ENCODE measurements at places on chromosomes 7 and 10.

GRCh38 chr10:1070919-1071318, 14.7 kb downstream of the WDR37 start:
- no peak for DNase-seq

- no peak for DNase-seq
These were observed 28.0 kb downstream of the CHST12 start for GRCh38 chr7:2431260-2431867.

DNA sequence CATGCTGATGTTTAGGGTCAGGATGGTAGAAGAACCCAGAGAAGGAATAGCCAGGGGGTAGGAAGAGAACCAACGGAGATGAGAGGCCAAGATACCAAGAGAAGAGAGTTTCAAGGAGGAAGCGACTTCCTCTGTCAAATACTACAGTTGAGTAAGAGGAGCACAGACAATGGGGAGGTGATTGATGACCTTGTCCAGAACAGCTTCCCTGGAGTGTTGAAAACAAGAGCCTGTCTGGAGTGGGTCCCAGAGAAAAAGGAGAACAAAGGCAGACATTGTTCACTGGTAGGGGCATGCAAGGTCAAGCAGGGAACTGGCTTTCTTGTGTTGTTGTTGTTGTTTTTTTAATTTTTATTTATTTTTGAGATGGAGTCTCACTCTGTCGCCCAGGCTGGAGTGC, 9.6 kb upstream of the TRIM56 start:
- DNase-seq = no peak

- no peak for DNase-seq
These were observed 407.7 kb downstream of the SH2D4B start for GRCh38 chr10:80945264-80945880.

DNA sequence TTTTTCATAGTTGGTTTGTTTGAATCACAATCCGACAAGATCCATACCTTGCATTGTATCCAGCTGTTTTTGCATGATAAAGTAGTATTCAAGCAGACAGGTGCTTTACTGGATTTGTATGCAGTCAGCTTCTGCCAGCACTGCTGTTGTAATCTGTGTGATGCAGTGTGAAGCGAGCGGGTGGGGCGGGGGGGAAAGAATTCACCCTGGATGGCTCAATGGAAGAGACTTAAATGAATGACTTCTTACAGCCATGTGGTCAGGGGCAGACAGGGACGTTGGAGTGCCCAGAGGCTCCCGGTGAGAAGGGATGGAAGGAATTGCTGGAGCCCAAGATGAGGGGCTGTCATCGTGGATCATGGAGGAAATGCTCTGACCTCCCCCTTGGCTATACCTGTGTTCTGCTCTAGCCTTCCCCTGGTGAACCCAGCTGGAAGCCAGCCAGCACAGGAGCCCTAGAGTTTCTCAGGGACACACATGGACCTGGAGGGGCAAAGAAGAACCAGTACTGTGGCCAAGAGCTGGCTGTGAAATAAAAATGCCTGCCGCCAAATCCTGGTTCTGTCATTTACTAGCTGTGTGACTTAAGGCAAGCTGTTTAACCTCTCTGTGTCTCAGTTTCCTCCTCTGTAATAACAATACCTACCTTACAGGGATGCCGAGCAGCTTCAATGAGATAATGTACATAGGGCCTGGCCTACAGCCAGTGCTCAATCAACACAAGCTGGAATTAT, 14.1 kb downstream of the NFE2L3 start:
- no peak for DNase-seq

DNA sequence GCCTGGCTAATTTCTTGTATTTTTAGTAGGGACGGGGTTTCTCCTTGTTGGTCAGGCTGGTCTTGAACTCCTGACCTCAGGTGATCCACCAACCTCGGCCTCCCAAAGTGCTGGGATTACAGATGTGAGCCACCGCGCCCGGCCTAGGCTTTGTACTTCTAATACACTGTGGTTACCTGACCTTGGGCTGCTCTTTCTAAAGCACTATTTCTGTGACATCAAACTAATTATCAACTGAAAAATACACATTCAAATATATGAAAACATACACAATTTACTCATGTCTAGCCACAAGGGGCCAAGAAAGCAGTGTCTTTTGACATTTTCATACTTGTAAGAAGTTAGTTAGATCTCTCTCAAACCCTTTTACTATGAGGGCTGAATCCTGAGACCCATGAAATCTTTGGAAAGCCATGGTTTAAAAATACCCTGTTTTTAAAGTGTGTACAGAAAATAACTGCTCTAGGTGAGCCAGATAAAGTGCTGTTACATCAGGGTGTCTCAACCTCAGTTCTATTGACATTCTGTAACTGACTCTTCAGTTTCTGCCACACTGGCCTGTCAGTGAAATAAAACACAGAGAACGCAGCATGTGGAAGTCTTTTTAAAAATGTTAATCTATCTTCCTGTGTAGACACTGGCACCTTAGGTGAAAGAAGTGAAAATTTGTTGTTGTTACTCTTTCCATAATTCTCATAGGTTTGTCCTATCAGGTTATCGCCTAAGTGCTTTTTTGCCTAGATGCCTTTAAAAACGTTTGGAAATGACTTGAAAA, 58.8 kb downstream of the CREM start:
- DNase-seq = no peak

GRCh38 chr10:78473006-78473405, 439.3 kb downstream of the RPS24 start:
- no peak for DNase-seq

DNA sequence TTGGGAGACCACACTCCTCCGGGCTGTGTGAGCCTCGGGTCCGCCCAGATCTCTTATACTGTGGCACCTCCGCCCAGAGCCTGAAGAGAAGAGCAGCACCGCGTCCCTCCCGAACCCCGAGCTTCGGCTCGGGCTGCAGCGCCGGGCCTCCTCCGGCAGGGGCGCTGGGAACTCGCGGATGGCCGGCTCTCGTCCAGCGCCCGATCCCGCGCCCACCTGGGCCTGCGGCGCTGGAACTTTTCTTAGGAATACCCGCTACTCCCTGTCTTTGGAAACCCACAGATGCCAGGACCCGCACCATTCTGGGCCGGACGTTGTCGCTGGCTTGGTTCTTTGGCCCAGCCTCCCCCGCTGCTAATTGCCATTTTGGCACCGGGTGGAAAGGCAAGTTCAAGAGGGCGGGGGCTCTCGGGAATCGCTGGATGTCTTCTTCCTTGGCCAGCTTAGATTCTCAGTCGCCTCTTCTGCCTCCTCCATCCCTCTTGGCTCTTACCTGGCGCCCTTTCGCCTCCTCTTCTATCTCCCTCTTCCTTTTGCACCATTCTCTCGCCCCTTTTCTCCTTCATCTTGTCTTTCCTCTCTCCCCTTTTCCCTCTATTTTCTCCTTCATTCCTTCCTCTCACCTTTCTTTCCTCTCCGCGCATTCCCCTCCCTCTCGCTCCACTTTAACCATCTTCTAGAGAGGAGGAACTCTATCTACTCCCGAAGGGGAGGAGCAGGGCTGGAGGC, 2.1 kb upstream of the SORCS3 start:
- DNase-seq = no peak

DNA sequence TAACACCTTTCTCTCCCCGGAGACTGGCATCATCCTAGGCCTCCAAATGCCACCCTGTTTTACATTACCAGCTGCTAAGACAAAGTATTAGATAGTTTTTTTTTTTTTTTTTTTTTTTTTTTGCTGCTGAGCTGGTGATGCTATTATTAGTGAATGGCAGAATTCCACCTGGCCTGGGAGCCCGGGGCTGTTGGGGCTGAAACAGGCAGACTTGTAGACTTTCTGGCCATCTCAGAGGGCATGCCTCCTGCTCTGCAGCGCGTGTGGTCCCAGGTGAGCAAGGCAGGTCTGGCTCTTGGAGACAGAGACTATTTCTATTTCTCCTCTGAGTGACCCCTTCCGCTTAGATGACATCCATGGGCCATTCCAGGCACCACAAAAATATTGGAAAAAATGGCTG, 104.2 kb downstream of the EMX2 start:
- no peak for DNase-seq

- DNase-seq = no peak
These were observed 46.3 kb upstream of the CTBP2 start for GRCh38 chr10:125206623-125207022.

- DNase-seq = no peak
These were observed 22.8 kb downstream of the WDFY4 start for GRCh38 chr10:48707472-48707871.

- DNase-seq = no peak
These were observed 76.9 kb downstream of the MAPK8 start for GRCh38 chr10:48383393-48383792.

DNA sequence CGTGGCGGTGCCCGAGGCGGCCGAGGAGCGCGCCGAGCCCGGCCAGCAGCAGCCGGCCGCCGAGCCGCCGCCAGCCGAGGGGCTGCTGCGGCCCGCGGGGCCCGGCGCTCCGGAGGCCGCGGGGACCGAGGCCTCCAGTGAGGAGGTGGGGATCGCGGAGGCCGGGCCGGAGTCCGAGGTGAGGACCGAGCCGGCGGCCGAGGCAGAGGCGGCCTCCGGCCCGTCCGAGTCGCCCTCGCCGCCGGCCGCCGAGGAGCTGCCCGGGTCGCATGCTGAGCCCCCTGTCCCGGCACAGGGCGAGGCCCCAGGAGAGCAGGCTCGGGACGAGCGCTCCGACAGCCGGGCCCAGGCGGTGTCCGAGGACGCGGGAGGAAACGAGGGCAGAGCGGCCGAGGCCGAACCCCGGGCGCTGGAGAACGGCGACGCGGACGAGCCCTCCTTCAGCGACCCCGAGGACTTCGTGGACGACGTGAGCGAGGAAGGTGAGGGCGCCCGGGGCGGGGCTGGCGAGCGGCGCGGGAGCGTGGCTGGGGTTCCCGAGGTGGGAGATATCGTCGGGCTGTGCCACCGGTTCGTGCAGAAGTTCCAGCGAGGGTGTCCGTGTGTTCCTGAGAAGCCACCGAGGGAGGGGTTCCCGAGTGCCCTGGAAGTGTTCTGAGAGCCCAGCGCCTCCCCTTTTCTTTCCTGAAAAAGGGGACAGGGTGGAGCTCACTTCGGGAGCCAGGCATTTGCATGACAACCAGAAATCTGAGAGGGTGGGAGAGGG, 495 bp downstream of the EIF3B start:
- DNase-seq = no peak

- DNase-seq = no peak
These were observed 179.1 kb downstream of the KLF6 start for GRCh38 chr10:3605882-3606281.

DNA sequence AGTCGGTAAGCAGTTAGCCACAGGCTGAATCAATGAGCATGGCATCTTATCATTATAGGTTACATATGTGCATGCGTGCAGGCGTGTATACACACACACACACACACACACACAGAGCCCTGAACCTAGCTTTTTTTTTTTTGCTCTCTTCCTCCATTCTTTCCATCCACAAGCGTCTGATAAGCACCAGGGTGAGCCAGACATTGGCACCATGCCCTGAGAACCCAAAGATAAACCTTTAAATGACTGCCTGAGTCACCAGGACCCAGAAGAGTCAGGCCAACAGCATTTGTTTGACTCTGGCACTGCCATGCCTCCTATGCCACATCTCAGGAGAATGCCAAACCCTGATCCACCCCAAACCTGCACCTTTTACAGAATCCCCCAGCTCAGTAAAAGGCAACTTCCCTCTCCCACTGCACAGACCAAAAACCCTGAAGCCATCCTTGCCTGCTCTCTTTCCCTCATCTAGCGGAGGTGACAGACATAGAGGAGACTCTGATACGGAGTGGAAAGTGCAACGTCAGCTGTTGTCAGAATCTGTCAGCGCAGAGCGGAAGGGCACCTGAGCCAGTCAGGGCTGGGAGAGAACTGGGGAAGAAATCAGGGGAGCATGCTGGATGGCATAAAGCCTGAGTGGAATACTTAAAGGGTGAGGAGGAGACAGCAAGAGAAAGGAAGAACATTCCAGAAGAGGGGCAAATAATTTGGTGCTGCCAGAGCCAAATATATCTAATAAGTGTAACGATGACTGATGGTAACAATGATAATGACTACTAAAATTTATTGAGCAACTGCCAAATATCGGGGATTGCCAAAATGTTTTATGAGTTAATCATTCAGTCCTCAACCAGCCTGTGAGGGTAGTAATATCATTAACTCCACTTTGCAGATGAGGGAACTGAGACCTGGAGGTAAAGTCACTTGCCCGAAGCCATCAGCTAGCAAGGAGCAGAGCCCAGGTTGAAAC, 3.2 kb downstream of the PARP12 start:
- no peak for DNase-seq

- DNase-seq = no peak
These were observed 825.4 kb downstream of the SORCS3 start for GRCh38 chr10:105466521-105466920.

GRCh38 chr7:107711301-107711700, 32.6 kb upstream of the CBLL1 start:
- no peak for DNase-seq

- no peak for DNase-seq
These were observed 11.3 kb downstream of the KMT2C start for GRCh38 chr7:152424348-152425108.

GRCh38 chr10:127849224-127849623, 43.5 kb downstream of the CLRN3 start:
- no peak for DNase-seq

- no peak for DNase-seq
These were observed 509.0 kb downstream of the GATA3 start for GRCh38 chr10:8563478-8563877.

DNA sequence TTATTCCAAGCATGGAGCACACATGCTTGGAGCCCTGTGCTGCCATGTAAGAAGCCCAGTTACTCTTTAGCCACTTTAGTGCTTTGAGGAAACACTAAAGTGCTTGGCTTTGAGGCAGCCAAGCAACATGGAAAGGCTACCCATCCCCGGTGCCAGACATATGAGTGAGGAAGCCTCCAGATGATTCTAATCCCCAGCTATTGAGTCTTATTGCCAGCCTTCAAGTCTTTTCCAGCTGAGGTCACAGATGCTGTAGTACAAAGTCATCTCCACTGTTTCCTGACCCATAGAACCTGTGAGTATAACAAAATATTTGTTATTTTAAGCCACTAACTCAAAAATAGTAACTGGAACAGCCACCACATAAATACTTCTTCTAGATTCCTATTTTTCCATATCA, 91.4 kb upstream of the CYP26C1 start:
- no peak for DNase-seq

DNA sequence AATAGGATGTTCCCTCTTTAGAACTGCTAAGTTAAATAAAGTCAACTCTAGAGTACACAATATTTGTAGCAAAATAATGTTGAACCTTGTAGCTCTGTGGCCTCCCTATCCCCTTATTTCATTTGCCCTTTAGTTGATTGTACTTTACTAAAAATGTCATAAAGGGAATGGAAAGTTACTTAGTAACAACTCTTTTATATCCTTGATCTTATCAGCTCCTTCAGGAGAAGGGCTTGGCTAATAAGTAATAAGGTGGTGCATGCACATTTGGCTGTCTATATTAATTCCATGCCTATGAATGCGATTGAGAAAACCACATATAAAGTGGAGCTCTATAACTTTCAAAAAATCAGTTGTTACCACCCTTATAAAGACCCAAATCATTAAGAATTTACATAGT, 41.5 kb upstream of the GATA3 start:
- no peak for DNase-seq

GRCh38 chr10:132943058-132943790, 854 bp upstream of the CFAP46 start:
- no peak for DNase-seq

GRCh38 chr7:100683659-100684533, 10.2 kb downstream of the GIGYF1 start:
- no peak for DNase-seq

- DNase-seq = no peak
These were observed 5.5 kb downstream of the CHUK start for GRCh38 chr10:100223879-100224278.

- no peak for DNase-seq
These were observed 38.7 kb downstream of the SHH start for GRCh38 chr7:155773531-155773930.

All from SK-N-MC (cell line).